ENCODE measurements at places on chromosomes 11 and 22. TPM values are rescaled to one million over a fixed set of nuclear protein-coding genes. Genes with fewer than 3 reads are reported as not detected.

DNA sequence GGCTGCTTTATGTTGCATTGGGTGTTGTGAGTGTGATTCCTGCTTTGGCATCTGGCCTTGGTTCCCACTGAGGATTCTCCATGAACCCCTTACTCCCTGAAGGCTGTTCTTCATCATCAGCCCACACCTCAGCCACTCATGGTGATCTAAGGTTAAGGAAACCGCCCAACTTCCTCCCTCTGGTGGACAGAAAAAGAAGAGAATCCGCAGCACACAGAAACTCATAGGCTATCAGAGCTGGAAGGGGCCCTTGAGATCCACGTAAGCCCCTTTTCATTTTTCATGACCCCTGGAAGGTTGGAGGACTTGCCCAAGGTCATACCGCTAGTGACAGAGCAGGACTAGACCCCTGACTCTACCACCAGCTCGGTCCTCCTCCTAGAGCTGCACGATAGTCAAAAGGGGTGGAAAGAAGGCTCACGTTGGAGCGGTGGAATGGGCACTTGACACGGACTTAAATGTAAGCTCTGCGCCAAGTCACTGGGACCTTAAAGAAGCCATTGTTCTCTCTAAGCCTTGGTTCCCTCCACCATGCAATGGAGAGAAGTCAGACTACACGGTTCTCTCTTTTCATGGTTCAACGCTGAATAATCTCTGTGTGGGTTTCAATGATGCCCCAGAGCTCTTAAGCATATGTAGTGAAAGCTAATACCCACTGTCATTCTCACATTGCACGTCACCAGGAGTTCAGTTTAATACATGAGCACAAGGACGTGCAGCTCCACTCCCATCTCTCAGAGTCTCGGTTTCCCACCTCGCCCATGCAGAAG is 83.6 kb upstream of the CRTAM start:
- H3K27ac ChIP-seq: no peak overlapping the region
- no peak overlapping the region for H3K4me3 ChIP-seq
- H3K27me3 ChIP-seq: no peaks in the 10 kb centered on the region
- DNase-seq: peak; percentile 27
- no peaks in the 10 kb centered on the region for H3K36me3 ChIP-seq
- peaks cover under 1% of the 10 kb centered on the region for H3K4me1 ChIP-seq

- H3K36me3 ChIP-seq: no peaks in the 10 kb centered on the region
- no peak overlapping the region for H3K4me3 ChIP-seq
- no peaks in the 10 kb centered on the region for H3K4me1 ChIP-seq
- no peaks in the 10 kb centered on the region for H3K27me3 ChIP-seq
- DNase-seq: no peak
Measured at GRCh38 chr11:78426845-78427244, 9.2 kb upstream of the GAB2 start.

GRCh38 chr11:29251738-29252137 is 765.1 kb downstream of the KCNA4 start:
- H3K4me1 ChIP-seq: no peaks in the 10 kb centered on the region
- no peak overlapping the region for H3K27ac ChIP-seq
- H3K27me3 ChIP-seq: no peaks in the 10 kb centered on the region
- no peak overlapping the region for H3K4me3 ChIP-seq
- no peak for DNase-seq

DNA sequence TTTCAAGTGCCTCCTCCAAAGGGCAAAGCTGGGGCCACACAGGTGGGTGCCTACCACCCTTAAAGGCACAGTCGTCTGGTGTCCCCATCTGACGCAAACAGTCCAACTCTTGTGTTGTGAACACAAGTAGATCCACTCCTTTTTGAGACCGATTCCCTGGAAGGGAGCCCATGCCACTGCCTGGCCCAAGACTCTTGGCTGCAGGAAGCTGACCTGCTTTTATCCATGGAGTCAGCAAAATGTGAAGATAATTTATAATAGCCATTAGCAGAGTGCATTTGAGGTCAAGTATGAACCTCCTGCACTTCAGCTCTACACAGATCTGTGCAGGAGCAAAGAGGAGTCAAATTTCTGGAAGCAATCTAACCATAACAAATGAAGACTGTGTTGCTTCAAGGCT is 68.5 kb downstream of the ADM start:
- peaks cover 26% of the 10 kb centered on the region for H3K4me1 ChIP-seq
- H3K4me3 ChIP-seq: no peak overlapping the region
- no peak for DNase-seq
- H3K27me3 ChIP-seq: no peaks in the 10 kb centered on the region

- peaks cover 40% of the 10 kb centered on the region for H3K36me3 ChIP-seq
- H3K4me3 ChIP-seq: no peak overlapping the region
- no peaks in the 10 kb centered on the region for H3K4me1 ChIP-seq
- no peak overlapping the region for H3K27ac ChIP-seq
- H3K27me3 ChIP-seq: no peaks in the 10 kb centered on the region
- DNase-seq: no peak
Measured at GRCh38 chr11:113329725-113330124, 15.3 kb downstream of the TTC12 start.

- H3K4me3 ChIP-seq: no peak overlapping the region
- DNase-seq: no peak
Measured at GRCh38 chr11:88327462-88328143, 9.9 kb downstream of the CTSC start.

GRCh38 chr22:41480397-41480735 is 11.4 kb downstream of the ACO2 start:
- no peaks in the 10 kb centered on the region for H3K27me3 ChIP-seq
- H3K4me3 ChIP-seq: no peak overlapping the region
- peak overlapping the region; percentile 80 for H3K27ac ChIP-seq
- H3K36me3 ChIP-seq: no peaks in the 10 kb centered on the region
- peaks cover 63% of the 10 kb centered on the region for H3K4me1 ChIP-seq

DNA sequence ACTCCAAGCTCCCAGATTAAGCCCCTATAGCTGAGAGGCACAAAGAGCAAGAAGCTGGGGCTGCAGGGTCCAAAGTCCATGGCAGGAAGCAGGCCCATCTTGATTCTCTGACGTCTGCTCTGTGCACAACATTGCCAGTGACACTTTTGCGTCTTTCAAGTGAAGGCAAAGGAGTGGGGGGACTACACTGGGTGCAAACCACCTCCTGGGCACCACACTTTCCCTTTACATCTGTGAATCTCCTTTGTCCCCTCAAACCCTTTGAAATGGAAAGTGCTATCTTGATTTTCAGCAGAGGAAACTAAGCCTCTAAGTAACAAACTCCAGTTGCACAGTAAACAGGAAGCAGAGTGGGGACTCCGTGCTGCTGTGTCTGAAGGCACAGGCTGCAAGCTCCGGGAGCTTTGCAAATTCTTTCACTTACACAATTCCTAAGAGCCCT is 428.0 kb downstream of the LARGE1 start:
- H3K4me1 ChIP-seq: peaks cover 2% of the 10 kb centered on the region
- DNase-seq: no peak

GRCh38 chr11:118397448-118397847 is 4.0 kb upstream of the ATP5MG start:
- no peak for DNase-seq
- H3K4me3 ChIP-seq: no peak overlapping the region
- peaks cover 4% of the 10 kb centered on the region for H3K36me3 ChIP-seq
- H3K27ac ChIP-seq: no peak overlapping the region
- H3K4me1 ChIP-seq: peaks cover 7% of the 10 kb centered on the region

DNA sequence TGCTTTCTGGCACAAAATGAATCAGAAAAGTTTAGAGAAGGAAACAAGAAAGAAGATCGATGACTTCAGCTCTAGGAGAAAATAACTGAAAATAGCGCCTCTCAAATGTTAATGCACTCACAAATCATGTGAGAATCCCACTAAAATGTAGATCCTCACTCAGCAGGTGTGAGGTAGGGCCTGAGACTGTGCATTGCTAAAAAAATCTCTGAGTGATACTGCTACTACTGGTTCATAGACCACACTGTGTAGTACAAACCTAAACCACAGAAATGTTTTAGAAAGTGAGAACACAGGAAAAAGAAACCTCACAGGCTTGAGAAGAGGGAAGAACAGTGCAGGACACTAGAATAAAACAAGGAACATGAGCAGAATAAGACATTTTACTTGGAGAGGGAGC is 2.0 kb downstream of the OR8D4 start:
- H3K27ac ChIP-seq: no peak overlapping the region
- no peak overlapping the region for H3K4me3 ChIP-seq
- no peak for DNase-seq

- H3K27me3 ChIP-seq: no peaks in the 10 kb centered on the region
- H3K36me3 ChIP-seq: no peaks in the 10 kb centered on the region
- no peak for DNase-seq
- H3K4me1 ChIP-seq: no peaks in the 10 kb centered on the region
- no peak overlapping the region for H3K27ac ChIP-seq
Measured at GRCh38 chr11:121793291-121793690, 322.7 kb downstream of the BLID start.

GRCh38 chr22:22130953-22131608 is 113.5 kb upstream of the VPREB1 start:
- H3K36me3 ChIP-seq: no peaks in the 10 kb centered on the region
- no peaks in the 10 kb centered on the region for H3K27me3 ChIP-seq
- no peak for DNase-seq
- H3K4me1 ChIP-seq: no peaks in the 10 kb centered on the region

- H3K4me1 ChIP-seq: no peaks in the 10 kb centered on the region
- no peak overlapping the region for H3K4me3 ChIP-seq
- DNase-seq: no peak
- H3K36me3 ChIP-seq: no peaks in the 10 kb centered on the region
Measured at GRCh38 chr11:78993802-78994430, 419.3 kb upstream of the NARS2 start.

DNA sequence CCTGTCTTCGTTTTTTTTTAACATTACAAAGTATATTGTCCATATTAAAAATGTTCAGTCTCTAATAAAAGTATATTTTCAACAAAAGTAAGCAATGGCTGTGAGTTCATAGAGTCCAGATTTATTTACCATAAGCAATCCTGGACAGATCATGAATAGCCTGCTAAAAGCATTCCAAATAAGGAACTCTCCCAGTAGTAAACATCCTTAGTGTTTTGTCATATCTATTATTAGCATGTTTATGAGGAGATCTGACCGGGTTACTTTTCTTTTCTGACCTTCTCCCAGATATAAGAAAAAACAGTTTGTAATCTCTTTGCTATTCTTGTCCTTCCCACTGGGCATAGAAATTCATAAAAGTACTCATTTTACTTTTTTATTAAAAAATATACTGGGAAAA is 403.9 kb upstream of the ANO3 start:
- H3K36me3 ChIP-seq: no peaks in the 10 kb centered on the region
- DNase-seq: no peak
- no peaks in the 10 kb centered on the region for H3K4me1 ChIP-seq
- no peaks in the 10 kb centered on the region for H3K27me3 ChIP-seq
- no peak overlapping the region for H3K27ac ChIP-seq
- H3K4me3 ChIP-seq: no peak overlapping the region

GRCh38 chr22:43402128-43402527 is 9.7 kb upstream of the MPPED1 start:
- peaks cover 39% of the 10 kb centered on the region for H3K27me3 ChIP-seq
- no peak overlapping the region for H3K4me3 ChIP-seq
- no peaks in the 10 kb centered on the region for H3K4me1 ChIP-seq
- H3K27ac ChIP-seq: no peak overlapping the region

GRCh38 chr22:30777587-30777986 is 82.9 kb downstream of the OSBP2 start:
- no peaks in the 10 kb centered on the region for H3K4me1 ChIP-seq
- H3K27me3 ChIP-seq: no peaks in the 10 kb centered on the region
- no peak overlapping the region for H3K27ac ChIP-seq
- H3K4me3 ChIP-seq: no peak overlapping the region
- no peak for DNase-seq
- H3K36me3 ChIP-seq: no peaks in the 10 kb centered on the region

DNA sequence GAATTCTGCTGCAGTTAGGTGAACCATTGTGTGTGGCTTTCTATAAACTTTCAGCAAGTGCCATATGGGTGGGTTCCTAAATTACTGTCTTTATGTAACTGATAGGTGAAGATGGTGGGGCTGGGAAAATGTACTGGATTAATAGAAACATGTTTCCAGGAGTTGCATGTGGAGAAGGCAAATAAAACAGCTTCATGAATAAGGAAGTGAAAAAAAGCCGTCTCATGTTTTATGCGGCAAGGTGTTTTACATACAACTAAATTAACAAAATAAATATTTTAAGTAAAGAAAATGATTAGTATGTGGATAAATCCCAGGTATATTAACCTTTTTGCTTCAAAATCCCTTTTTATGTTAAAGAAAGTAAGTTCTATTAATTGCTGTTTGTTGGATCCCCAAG is 67.2 kb downstream of the EXT2 start:
- no peak overlapping the region for H3K4me3 ChIP-seq
- H3K4me1 ChIP-seq: peaks cover 21% of the 10 kb centered on the region
- DNase-seq: no peak
- H3K27me3 ChIP-seq: no peaks in the 10 kb centered on the region
- peaks cover 6% of the 10 kb centered on the region for H3K36me3 ChIP-seq

GRCh38 chr11:10329935-10330334 is 25.1 kb downstream of the ADM start:
- no peak overlapping the region for H3K27ac ChIP-seq
- H3K36me3 ChIP-seq: no peaks in the 10 kb centered on the region
- DNase-seq: no peak
- H3K27me3 ChIP-seq: no peaks in the 10 kb centered on the region
- no peak overlapping the region for H3K4me3 ChIP-seq

OR5A1 gene
- not detected for total RNA-seq

SMC1B gene
- not detected for total RNA-seq

TTC36 gene
- total RNA-seq: 1.1 TPM

MISFA gene
- total RNA-seq: not detected

MAML2 gene
- 19.4 TPM for total RNA-seq

All from sigmoid colon (tissue), 7 donors.